ENCODE measurements at places on chromosomes 1 and 21.
A peak's percentile ranks its signal among the peaks of the same experiment; 100 is the strongest.

DNA sequence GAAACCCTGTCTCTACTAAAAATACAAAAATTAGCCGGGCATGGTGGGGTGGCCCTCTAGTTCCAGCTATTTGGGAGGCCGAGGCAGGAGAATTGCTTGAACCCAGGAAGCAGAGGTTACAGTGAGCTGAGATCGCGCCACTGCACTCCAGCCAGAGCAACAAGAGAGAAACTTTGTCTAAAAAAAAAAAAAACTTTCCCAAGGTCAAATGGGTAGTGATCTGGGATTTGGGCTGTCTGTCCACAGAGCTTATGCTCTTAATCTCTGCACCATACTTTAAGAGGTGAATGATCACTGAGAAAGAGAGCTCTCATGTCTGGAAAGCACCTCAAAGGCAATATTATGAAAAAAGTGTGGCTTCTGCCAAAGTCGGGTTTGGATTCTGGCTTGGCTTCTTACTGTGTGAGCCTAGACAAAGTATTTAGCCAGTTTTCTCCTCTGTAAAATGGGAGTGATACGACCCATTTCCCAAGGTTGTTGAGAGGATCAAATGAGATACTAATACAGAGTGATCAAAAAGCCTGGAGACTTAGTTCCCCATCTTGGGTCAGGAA lies 34.4 kb downstream of the ATP2B4 start:
- no peak for DNase-seq

GRCh38 chr1:232009741-232010140 lies 383.2 kb downstream of the DISC1 start:
- no peak for DNase-seq

DNA sequence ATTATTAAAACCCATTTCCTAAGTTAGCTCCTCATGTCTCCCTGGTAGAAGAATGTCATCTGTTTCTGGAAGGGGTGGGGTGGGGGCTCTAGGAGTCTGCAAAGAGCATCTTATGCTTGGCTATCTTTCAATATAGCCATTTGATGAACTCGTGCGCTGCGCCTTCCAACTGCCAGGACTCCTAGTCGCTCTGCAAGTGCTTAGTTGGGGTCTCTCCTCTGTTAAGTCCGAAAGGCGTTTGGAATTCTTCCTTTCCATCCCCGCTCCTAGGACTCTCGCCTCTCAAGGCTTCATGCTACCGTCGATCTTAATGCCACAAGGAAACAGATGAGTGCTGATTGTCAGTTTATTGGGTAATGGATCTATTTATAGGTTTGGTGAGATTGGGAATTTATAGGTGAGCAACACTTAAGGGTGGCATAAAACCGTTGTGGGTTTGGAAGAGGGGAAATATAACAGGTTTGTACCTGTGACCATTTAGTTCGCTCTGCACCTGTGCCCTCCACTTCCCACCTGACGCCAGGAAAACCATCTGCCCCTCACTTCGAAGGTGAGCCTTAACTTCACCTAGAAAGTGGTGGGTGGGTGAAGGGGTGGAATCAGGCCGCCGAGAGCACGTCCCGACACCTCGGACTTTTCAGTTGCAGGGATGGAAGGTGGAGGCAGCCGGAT lies 1.1 kb downstream of the KCNH1 start:
- no peak for DNase-seq

DNA sequence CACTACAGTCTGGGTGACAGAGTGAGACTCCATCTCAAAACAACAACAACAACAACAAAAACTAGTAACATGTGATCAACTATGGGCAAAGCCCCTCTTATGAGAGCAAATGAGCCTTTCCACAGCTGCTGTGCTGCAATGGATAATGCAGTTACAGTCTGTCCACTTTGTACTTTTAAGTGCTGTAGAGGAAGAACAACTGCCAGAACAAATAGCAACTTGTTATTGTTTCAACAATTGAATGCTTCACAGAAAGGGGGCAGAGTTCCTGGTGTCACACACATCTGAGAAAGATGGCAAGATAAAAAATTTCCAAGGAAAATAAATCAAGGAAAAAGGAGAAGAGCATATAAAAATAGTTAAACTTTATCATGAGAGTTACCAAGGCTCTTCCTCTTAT lies 243.6 kb upstream of the DMRTA2 start:
- no peak for DNase-seq

DNA sequence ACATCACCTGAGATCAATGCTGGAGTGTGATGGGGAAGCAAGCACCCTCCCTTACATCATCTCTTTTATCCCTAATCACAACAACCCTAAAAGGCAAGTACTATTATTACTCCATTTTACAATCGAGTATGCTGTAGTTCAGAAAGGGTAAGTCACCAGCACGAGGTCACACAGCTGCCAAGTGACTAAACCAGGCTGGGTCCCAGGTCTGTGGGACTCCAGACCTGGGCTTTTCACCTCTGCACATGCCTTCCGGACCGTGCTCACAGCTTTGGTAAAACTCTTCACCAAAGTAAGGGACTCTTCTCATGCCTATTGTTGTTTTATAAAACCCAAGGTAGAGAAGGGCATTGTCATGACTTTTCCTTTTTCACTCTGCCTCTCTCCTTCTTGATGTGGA lies 130.9 kb downstream of the DMRTB1 start:
- no peak for DNase-seq

DNA sequence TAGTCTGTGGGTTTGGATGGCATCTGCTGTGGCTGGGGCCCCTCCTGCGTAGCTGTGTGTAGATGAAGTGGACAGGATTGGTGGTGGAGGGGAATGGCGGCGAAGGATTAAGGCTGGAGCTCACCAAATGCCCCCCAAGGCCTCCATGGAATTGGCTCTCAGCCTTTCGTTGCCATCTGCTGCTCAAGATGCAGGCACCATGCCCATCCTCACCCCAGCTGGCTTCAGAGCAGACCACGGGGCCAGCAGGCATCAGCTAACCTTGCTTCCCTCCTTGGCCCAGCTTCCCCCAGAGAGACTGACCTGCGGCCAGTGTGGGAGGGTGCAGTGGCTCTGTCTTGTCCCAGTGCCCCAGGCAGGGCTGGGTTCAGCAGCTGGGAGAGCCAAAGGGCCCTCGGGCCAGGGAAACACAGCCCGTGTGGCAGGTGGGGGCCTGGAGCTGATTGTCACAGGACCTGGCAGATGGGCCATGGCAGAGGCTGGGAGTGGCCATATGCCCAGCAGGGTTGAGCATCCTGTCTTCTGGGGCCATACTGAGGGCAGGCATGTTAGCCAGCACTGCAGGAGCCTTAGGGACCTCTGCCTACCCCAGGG lies 66.8 kb upstream of the ACTL8 start:
- DNase-seq = peak; percentile 36

DNA sequence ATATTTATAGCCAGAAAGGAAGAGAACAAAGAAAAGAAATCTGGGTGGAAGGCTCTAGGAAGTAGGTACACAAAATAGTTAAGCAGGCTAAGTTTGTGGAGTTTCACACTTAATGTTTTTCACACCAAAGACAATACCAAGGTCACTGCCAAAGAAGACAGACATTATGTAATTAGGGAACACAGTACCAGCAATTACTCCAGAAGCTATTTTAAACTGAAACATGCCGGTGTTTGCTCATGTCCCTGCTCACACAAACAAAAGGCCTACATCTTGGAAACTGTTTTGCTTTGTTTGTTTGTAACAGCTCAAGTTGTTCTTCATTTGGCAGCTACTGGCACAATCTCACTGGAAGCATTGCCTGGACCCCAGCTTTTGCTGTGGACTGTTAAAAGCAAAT lies 88.5 kb upstream of the DAB1 start:
- no peak for DNase-seq

DNA sequence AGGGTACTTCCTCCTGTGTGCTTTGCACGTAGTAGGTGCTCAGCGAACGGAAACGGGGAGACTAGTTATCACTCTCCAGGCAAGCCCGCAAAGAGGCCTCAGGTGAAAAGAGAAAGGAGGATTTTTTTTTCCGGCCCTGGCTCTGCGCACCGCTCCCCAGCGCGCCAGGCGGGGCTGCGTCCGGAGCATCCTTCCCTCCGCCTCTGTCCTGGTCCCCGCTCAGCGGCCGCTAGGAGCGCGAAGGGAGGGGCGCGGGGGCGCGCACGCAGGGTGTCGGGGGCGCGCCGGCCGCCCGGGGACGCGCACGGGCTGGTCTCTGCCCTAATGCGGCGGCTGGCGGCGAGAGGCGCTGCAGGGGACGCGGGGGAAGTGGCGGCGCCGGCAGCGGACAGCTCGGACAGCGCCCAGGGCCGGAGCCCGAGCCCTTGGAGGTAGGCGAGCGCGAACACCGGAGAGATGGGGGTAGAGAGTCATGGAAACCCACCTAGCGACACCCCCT lies 42.3 kb upstream of the NFASC start:
- peak; percentile 55 for DNase-seq

GRCh38 chr1:221089803-221090202 lies 210.6 kb downstream of the HLX start:
- DNase-seq = no peak

DNA sequence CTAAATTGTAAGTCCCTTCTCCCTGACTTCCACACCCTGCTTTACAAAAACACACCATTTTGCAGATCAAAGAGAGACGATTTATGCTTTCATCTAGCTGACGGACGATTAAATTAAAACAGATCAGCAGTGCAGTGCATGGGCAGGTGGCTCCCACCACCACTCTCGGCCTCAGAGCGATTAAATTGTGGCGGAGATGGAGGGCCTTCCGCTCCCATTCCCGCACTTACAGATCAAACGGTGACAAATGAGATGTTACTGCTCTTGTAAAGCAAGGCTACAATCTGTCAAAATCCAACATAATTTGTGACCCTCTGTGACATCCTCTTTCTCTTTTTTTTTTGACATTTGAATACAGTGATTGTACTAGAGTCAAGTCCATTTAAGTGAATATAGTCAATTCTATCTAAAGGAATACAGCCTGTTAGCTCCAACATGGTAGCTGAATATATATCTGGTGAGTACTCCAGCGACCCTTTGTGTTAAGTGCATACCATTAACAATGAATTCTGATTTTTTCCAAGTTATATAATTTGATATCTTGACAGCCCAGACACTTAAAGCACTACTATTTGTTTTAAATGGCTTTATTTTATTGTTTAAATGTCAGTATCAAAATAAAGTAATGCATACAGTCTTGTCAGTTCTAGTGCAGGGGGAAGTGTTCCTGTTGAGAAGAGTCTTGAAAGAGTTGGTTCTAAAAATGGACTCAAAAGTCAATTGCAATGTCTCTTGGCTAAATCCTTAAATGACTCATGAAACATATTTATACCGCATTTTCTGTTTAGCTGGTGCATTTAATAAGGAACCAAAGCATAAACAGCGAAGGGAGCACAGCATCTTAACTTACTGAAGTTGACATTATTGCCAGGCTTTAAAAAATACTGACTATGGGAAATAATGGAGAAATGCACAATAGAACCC lies 109.0 kb downstream of the ESRRG start:
- no peak for DNase-seq

DNA sequence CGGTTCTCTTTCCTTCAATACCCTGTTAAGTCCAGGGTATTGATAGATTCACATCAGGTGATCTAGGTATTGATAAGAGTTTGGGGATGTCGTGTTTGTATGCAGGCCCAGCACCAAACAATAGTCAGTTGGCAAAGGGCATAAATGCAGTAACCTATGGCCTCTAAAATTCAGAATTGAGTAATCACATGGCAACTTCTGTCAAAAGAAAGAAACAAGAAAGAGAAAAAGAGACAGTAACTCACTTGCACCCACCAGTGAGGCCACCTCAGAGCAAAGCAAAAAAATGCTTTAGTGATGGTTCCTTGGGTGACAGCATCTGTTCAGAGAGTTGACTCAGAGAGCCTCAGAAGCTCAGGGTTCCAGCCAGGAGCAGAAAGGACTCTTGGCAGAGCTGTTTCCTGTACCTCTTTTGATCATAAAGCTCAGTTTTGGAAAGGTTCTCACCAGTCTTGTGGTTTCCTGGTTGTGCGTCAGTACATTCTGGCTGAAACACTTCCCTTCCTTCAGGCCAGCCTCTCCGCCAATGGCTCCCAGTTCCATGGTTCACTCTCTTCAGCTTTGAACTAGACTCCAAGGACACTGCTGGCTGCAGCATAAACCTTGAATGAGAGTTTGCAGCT lies 70.1 kb upstream of the GORAB start:
- DNase-seq = no peak

DNA sequence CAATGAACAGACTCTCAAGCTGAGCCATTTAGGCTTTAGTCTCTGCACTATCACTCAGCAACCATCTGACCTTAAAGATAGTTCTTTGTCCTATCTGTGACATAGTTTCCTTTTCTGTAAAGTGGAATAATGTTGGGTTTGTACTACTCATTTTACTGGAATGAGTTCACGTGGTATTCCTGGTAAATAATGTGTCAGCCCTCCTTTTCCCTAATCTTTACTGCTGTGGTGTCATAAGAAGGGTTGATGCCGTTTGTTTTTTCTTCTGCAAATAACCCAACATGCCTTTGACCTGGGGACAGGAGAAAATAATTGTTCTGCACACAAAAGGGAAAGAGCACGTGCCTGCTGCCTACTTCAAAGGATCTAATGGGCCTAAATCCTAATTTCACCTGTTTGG lies 297.8 kb downstream of the BRINP3 start:
- no peak for DNase-seq

DNA sequence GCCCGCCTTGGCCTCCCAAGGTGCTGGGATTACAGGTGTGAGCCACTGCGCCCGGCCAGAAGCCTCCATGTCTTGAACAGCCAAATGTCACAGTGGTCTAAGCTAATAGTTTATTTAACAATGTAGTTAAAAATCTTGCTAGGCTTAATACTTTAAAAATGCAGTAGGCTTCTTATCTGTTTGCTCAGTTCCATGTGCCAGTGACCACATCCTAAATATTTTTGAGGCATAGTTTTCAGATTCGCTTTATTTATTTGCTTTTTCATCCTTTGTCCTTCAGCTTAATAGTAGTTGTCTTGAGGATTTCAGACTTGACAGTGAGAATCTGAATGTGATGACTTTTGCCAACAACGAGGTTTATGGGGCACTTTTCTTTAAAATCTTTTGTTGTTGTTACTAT lies 59.9 kb upstream of the PRRX1 start:
- no peak for DNase-seq

- DNase-seq = no peak
Observed at GRCh38 chr1:100612540-100612939, 74.6 kb downstream of the GPR88 start.

DNA sequence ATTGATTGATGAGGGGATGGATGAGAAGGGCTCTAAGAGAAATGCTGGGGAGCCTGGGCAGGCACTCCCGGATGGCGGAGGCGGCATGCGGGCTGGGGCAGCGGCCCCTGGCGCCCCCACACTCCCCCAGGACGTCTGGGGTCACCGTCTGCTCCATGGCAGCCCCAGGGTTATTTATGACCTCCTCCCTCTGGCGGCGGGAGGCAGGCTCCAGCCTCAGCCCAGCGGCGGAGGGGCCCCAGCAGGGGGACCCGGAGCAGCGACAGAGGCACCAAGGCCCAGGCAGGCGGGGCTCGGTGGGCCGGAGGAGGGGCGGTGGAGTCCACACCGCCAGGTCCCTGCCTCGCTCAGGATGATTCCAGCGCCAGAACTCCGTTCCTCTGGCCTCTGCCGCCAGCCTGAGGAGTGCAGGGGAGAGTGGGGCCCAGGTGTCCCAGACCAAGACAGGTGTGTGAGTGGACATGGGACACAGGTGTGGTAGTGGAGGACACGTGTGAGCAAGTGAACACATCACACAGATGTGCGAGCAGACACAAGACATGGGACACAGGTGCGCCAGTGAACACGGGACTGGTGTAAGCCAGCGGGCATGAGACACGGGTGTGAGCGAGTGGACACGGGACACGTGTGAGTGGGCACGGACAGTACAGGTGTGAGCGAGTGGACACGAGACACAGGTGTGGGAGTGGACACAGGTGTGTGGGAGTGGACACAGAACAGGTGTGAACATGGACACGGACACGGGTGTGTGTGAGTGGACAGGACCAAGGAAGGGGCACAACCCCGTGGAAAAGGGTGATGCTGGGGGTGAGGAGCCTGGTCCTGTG lies 2.5 kb upstream of the SAMD11 start:
- peak; percentile 40 for DNase-seq
